Right lung (tissue), 10 donors: ENCODE measurements at places on chromosomes 1 and 21. TPM values are rescaled to one million over a fixed set of nuclear protein-coding genes. Genes with fewer than 3 reads are reported as not detected.
A peak's percentile ranks its signal among the peaks of the same experiment; 100 is the strongest.

The TGFB2 gene
- 181 TPM for polyA plus RNA-seq

GRCh38 chr1:229526695-229527094 is 18.6 kb upstream of the NUP133 start:
- DNase-seq = no peak

The BGLAP gene
- 3.4 TPM for polyA plus RNA-seq

GRCh38 chr1:2546515-2547209 is 9.5 kb upstream of the TNFRSF14 start:
- DNase-seq = peak; percentile 60

The LAD1 gene
- polyA plus RNA-seq = 11.2 TPM

GRCh38 chr1:151984313-151984956 is 9.2 kb downstream of the S100A10 start:
- DNase-seq = no peak

The SEMA4A gene
- polyA plus RNA-seq = 25.4 TPM

- DNase-seq = no peak
Measured at GRCh38 chr1:17128361-17128760, 9.1 kb upstream of the PADI2 start.

- DNase-seq = no peak
Measured at GRCh38 chr1:225818229-225818628, 8.3 kb downstream of the EPHX1 start.

DNA sequence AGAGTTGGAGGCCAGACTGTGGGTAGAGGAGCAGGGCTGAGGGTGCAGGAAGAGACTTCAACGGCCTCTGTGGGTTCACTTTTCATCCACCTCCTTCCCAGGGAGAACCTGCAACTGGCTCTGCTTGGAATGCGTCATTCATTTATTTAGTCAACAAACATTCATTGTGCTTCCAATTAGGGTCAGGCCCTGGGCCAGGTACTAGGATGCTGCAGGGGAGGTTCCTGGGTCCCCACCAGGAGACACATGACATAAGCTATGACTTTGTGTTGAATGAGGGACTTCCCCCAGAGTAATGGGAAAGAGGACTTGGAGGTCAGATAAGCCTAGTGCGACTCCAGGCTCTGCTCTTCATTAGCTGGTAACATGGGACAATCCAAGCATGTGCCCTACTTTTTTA is 46.3 kb upstream of the RPL11 start:
- DNase-seq = no peak

GRCh38 chr1:55447488-55447887 is 232.3 kb upstream of the USP24 start:
- DNase-seq = no peak

- DNase-seq = no peak
Measured at GRCh38 chr1:33222381-33222780, 33.9 kb upstream of the ZNF362 start.

GRCh38 chr1:147264158-147264768 is 21.8 kb downstream of the CHD1L start:
- no peak for DNase-seq

The C21orf91 gene
- 21.1 TPM for polyA plus RNA-seq

The PINK1 gene
- 34.0 TPM for polyA plus RNA-seq

DNA sequence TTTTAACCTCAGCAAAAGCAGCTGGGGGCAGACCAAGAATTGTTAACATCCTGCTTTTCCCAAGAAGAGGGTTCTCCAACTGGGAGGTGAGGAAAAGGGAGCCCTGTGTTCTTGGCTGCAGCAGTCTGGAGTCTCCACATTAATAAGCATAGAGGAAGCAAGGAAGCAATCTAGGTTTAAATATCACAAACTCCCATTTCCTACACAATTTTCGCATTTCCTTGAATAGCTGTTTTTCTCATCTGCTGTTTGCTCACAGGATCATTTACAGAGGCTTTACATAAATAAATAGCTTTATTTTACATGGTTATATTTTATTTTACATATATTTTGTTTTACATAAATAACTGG is 124.0 kb downstream of the TRIM33 start:
- no peak for DNase-seq

DNA sequence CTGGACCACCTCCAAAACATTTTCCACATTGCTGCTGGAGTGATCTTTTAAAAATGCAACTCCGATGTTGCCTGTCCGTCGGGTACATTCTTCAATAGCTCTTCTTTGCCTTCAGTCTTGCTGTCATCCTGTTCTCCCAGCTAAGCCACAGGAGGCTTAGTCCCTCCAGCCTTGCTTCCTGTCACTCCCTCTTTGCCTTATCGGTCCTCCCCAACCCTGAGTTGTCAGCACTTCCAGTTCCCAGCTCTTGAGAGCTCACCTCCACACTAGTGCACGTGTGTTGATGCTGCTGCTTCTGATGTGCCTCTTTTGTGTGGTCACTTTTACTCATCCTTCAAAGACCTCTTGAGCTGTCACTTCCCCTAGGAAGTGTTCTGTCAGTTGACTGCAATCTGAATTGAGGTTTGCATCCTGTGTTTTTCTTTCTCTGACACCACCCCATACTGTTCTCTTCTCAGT is 15.3 kb downstream of the UCK2 start:
- DNase-seq = no peak

The PLD5 gene
- polyA plus RNA-seq = 0.59 TPM

DNA sequence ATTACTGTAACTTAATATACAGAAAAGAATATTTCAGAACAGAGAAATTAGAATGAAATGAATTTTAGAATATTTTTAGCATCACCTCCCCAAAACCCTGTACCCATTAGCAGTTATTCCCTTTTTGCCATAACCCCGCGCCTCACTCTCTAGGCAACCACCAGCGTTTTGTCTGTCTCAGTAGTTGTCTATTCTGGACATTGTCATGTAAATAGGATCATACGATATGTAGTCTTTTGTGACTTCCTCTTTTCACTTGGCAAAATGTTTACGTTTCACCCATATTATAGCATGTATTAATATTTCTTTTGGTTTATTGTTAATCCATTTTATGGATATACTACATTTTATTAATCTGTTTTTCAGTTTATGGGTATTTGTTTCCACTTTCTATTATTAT is 24.9 kb downstream of the SOAT1 start:
- no peak for DNase-seq

DNA sequence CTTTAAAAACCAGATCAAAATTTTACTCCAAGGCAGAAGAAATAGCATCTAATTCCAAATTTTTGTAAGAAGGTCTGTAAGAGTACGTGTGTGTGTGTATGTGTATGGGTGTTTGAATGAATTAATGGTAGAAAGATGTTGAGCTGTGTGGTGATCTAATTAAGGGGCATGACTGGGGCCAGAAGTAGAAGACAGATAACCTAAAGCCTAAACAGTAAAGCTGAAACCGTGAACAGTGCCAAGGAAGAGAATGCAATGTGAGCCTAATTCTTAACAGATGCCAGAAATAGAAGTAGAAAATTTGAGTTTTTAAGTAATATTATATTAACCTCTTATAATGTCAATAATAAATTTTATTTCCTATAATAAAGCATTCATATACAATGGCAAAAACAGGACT is 38.2 kb downstream of the BRINP3 start:
- no peak for DNase-seq

DNA sequence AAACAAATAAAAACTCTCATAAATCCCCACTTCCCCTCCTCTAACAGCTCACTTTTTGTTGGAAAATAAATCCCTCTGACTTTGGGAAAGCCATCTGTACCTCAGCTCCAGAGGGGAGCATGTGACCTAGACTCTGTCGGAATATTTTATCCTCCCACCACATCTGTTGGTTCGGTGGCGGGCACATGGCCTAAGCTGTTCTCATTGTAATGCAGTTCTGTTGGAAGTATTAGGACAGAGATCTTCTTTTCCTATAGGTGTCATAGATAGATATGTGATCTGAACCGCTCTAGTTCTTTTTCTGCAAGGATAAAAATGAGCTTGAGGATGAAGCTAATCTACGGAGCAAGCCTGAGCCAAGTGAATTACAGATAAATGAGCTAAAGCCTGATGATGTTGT is 50.5 kb upstream of the EPS8L3 start:
- DNase-seq = no peak

GRCh38 chr1:185896863-185897262 is 162.7 kb downstream of the HMCN1 start:
- no peak for DNase-seq

DNA sequence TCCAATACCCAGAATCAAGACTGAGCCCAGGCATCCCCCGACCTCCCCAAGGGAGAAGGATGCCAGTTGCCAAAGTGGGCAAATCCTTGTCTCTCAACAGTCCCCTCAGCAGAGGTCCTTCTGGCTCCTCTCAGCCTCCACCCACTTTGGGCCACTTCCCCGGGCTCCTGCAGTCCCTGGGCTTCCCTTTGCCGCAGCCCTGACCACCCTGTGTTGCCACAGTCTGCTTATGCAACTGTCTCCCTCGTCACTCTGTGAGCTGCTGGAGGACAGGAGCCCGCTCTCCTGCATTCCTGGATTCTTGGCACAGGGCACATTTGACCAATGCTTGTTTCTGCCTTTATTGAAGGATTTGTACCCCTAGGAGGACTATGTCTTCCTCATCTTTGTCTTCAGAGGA is 2.9 kb upstream of the LRP8 start:
- DNase-seq = no peak

GRCh38 chr1:213138391-213138790 is 87.3 kb downstream of the RPS6KC1 start:
- no peak for DNase-seq

GRCh38 chr21:38820471-38821239 is 14.9 kb downstream of the ETS2 start:
- no peak for DNase-seq

GRCh38 chr1:96145492-96145891 is 576.1 kb upstream of the PTBP2 start:
- DNase-seq = no peak

The KCNE2 gene
- polyA plus RNA-seq = 0.73 TPM

The LCA5L gene
- 6.8 TPM for polyA plus RNA-seq

- DNase-seq = no peak
Measured at GRCh38 chr21:32613436-32614043, 1.4 kb upstream of the CFAP298 start.

- DNase-seq = peak; percentile 27
Measured at GRCh38 chr1:55214212-55214933, 791 bp downstream of the USP24 start.

DNA sequence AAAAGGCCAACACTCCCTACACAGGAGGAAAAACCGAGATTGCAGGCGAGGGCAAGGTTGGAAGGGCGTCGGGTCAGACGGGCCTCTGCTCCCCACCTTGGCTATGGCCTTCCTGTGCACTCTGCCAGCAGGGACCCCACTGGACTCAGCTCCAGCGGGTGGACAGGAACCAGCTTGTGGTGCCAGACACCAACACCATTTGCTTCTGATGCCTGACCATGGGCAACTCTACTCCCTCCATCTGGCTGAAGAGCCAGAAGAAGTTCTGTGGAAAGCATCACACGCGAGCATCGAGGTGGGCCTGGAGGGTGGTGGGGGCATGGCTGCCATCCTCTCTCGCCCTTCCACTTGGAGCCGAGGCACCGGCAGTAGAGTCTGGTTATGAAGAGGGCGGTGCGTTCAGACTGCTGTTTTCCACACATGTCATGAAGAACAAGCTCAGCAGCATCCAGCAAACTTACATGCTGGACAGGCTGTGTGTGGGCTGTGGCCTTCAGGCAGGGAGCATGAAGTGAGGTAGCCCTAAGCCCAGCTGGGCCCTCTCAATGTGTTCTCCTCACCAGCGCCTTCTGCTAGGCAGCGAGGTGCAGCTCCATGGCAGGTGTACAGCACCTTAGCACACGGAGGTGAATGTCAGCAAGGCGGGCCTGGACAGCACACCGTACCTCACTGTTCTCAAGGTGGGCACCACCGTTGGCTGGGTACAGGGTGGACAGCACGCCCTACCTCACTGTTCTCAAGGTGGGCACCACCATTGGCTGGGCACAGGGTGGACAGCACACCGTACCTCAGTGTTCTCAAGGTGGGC is 15.6 kb upstream of the ZNF669 start:
- DNase-seq = no peak

DNA sequence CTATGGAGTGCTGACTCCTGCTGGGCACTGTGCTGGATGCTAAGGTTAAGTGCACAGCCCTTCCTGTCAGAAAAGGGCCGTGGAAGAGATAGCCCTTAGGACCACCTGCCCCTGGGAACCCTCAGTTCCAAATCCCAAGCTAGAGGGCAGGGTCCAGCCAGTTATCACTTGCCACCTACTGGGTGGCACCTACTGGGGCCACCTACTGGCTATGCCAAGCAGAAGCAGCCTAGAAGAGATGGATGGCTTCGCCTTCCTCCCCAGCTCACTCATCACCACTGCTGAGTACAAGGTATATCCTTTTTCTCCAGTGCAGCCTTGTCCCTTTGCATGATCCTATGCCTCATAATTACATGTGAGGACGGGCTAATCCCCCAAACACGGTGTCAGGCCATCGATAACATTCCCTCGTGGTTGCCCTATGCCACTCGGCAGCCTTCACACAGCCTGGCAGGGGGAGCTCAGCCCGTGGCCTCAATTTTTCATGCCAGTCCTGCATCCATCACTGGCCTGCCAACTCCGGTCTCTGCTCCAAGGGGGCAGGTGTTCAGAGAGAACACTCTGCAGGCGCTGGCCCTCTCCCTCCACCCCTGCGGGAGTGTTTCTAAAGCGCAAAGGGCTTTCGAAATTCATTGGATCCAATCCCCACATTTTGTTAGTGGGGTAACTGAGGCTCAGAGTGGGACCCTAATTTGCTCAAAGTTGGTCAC is 49.0 kb downstream of the SYT2 start:
- no peak for DNase-seq

GRCh38 chr1:51690285-51690961 is 73.5 kb downstream of the OSBPL9 start:
- DNase-seq = no peak

The TAF5L gene
- polyA plus RNA-seq = 18.5 TPM

The EFNA4 gene
- 23.3 TPM for polyA plus RNA-seq

The KRTAP13-2 gene
- polyA plus RNA-seq = not detected

The MPZL1 gene
- 128 TPM for polyA plus RNA-seq

The AGPAT3 gene
- 36.8 TPM for polyA plus RNA-seq

- no peak for DNase-seq
Measured at GRCh38 chr1:93244298-93245069, 64.0 kb downstream of the CCDC18 start.

The ITGB2 gene
- polyA plus RNA-seq = 16.1 TPM

The DMAP1 gene
- 66.6 TPM for polyA plus RNA-seq

DNA sequence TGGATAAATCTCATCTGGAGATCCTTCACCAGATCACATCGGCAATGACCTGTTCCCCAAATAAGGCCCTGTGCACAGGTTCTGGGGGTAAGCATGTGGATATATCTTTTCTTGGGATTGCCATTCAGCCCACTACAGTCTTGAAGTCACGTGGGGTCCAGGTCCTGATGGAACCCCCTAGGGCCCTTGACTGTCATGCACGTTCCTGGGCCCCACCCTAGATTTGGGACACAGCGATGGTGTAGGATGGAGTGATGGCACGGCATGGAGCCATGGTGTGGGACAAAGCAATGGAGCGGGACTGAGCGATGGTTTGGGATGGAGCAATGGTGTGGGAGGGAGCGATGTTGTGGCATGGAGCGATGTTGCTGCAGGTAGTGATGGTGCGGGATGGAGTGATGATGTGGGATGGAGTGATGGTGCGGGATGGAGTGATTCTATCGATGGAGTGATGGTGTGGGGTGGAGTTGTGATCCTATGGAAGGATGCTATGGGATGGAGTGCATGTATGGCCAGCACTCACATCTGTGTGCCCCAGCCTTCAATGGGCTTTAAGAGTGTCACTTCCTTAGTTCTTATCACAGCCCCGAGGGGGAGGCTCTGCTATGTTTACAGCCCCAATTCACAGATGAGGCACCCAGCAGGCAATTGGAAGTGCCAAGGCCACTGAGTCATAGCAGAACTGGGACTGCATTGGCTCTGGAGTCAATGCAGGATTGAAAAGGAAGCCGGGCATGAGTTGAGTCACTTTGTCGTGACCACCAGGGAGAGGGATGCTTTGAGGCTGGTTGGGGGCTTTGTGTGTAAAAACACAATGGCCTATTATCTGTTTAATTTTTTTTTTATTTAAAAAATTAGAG is 97.0 kb upstream of the C1orf174 start:
- no peak for DNase-seq

The KCNT2 gene
- polyA plus RNA-seq = 7.7 TPM
